ENCODE measurements at places on chromosomes 3 and 15. TPM values are rescaled to one million over a fixed set of nuclear protein-coding genes. Genes with fewer than 3 reads are reported as not detected.

CD200 gene
- total RNA-seq = 67.0 TPM

SAMMSON gene
- total RNA-seq = not detected

SLC22A13 gene
- 0.41 TPM for total RNA-seq

MORC1 gene
- total RNA-seq = not detected

VPS18 gene
- total RNA-seq = 26.9 TPM

NEK4 gene
- 52.3 TPM for total RNA-seq

SETD2 gene
- total RNA-seq = 52.7 TPM

CA12 gene
- 1.1 TPM for total RNA-seq

IL20RB gene
- 2.0 TPM for total RNA-seq

TAGLN3 gene
- 70.2 TPM for total RNA-seq

GRCh38 chr3:100496711-100497261 is 4.4 kb downstream of the TMEM45A start:
- no peaks in the 10 kb centered on the region for H3K27me3 ChIP-seq
- DNase-seq = no peak
- no peak overlapping the region for H3K27ac ChIP-seq
- no peak overlapping the region for H3K4me3 ChIP-seq
- H3K36me3 ChIP-seq = no peaks in the 10 kb centered on the region
- peaks cover 11% of the 10 kb centered on the region for H3K4me1 ChIP-seq

GRCh38 chr15:101362359-101362758 is 67.3 kb upstream of the SNRPA1 start:
- H3K4me3 ChIP-seq = no peak overlapping the region
- H3K27ac ChIP-seq = no peak overlapping the region
- peaks cover 9% of the 10 kb centered on the region for H3K36me3 ChIP-seq
- H3K27me3 ChIP-seq = no peaks in the 10 kb centered on the region
- H3K4me1 ChIP-seq = peaks cover 8% of the 10 kb centered on the region
- no peak for DNase-seq

GRCh38 chr15:91022832-91023129 is 387 bp upstream of the VPS33B start:
- DNase-seq = no peak
- peaks cover 35% of the 10 kb centered on the region for H3K4me1 ChIP-seq
- no peaks in the 10 kb centered on the region for H3K36me3 ChIP-seq
- peak overlapping the region; percentile 95 for H3K4me3 ChIP-seq
- no peak overlapping the region for H3K27ac ChIP-seq

DNA sequence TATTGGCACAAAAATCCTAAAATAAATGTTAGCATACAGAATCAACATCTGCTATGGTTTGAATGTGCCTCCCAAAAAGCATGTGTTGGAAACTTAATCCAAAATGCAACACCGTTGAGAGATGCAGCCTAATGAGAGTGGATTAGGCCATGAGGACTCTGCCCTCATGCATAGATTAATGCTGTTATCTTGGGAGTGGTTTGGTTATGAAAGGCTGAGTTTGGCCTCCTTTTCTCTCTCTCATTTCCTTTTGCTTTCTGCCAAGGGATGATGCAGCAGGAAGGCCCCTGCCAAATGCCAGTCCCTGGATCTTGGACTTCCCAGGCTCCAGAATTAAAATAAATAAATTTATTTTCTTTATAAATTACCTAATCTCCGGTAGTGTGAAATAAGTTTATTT is 49.4 kb downstream of the SYNM start:
- no peak overlapping the region for H3K27ac ChIP-seq
- H3K4me1 ChIP-seq = peaks cover 4% of the 10 kb centered on the region
- peaks cover 19% of the 10 kb centered on the region for H3K36me3 ChIP-seq

DNA sequence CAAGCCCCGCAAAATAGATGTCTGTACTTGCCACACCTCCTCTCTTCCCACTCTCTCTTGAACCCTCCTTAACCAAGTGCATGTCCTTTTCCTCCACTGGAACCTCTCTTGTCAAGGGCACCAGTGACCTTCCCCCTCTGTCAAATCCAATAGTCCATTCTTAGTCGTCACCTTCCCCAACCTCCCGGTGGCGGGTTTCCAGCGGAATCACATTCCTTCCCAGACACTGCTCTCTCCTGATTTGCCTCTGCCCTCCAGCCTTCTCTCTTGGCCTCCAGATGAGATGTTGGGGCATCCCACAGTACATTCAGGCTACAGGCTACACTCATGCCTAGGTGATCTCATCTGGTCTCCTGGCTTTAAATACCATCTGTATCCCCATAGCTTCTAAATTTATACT is 31.1 kb downstream of the SCN5A start:
- peaks cover 17% of the 10 kb centered on the region for H3K27me3 ChIP-seq
- H3K36me3 ChIP-seq = no peaks in the 10 kb centered on the region
- no peak overlapping the region for H3K4me3 ChIP-seq
- no peak for DNase-seq
- no peak overlapping the region for H3K27ac ChIP-seq

GRCh38 chr3:15113471-15113870 is 14.5 kb upstream of the RBSN start:
- H3K27me3 ChIP-seq = peaks cover 18% of the 10 kb centered on the region
- no peak for DNase-seq

- H3K4me3 ChIP-seq = peak overlapping the region; percentile 10
- H3K27ac ChIP-seq = peak overlapping the region; percentile 92
- H3K27me3 ChIP-seq = no peaks in the 10 kb centered on the region
- H3K36me3 ChIP-seq = no peaks in the 10 kb centered on the region
- peaks cover 42% of the 10 kb centered on the region for H3K4me1 ChIP-seq
Measured at GRCh38 chr3:23991683-23992628, 46.9 kb downstream of the NR1D2 start.

GRCh38 chr15:74406992-74407705 is 26.6 kb downstream of the SEMA7A start:
- peak overlapping the region; percentile 83 for H3K27ac ChIP-seq
- no peaks in the 10 kb centered on the region for H3K36me3 ChIP-seq
- no peaks in the 10 kb centered on the region for H3K27me3 ChIP-seq
- peak; percentile 30 for DNase-seq

GRCh38 chr15:39438799-39439592 is 141.9 kb upstream of the THBS1 start:
- no peaks in the 10 kb centered on the region for H3K36me3 ChIP-seq
- DNase-seq = no peak
- H3K4me1 ChIP-seq = peaks cover 7% of the 10 kb centered on the region
- H3K4me3 ChIP-seq = no peak overlapping the region
- no peak overlapping the region for H3K27ac ChIP-seq
- no peaks in the 10 kb centered on the region for H3K27me3 ChIP-seq

- peaks cover 2% of the 10 kb centered on the region for H3K36me3 ChIP-seq
- H3K4me3 ChIP-seq = peak overlapping the region; percentile 82
- peak overlapping the region; percentile 5 for H3K27ac ChIP-seq
- DNase-seq = peak; percentile 97
- peaks cover 71% of the 10 kb centered on the region for H3K4me1 ChIP-seq
Measured at GRCh38 chr15:40104865-40105516, 3.7 kb downstream of the BMF start.

DNA sequence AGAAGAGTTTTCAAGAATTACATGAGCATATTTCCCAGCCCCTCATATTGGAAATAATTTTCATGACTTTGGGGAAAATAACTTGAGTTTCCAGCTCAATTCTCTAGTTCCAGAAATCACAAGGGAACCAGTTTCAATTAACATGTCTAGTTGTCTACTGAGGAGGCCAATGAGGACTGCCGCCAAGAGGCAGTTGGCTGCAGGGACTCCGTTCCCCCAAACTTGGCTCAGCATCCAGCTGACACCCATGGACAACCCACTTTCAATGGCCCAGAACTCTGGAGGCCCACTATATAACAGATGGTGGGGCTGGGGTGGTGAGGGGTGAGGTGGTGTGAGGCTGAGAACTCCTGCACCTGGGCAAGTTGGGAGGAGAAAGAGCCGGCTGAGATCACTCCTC is 86.5 kb upstream of the TNFAIP8L3 start:
- no peaks in the 10 kb centered on the region for H3K27me3 ChIP-seq
- H3K4me1 ChIP-seq = peaks cover 13% of the 10 kb centered on the region
- no peak overlapping the region for H3K27ac ChIP-seq

DNA sequence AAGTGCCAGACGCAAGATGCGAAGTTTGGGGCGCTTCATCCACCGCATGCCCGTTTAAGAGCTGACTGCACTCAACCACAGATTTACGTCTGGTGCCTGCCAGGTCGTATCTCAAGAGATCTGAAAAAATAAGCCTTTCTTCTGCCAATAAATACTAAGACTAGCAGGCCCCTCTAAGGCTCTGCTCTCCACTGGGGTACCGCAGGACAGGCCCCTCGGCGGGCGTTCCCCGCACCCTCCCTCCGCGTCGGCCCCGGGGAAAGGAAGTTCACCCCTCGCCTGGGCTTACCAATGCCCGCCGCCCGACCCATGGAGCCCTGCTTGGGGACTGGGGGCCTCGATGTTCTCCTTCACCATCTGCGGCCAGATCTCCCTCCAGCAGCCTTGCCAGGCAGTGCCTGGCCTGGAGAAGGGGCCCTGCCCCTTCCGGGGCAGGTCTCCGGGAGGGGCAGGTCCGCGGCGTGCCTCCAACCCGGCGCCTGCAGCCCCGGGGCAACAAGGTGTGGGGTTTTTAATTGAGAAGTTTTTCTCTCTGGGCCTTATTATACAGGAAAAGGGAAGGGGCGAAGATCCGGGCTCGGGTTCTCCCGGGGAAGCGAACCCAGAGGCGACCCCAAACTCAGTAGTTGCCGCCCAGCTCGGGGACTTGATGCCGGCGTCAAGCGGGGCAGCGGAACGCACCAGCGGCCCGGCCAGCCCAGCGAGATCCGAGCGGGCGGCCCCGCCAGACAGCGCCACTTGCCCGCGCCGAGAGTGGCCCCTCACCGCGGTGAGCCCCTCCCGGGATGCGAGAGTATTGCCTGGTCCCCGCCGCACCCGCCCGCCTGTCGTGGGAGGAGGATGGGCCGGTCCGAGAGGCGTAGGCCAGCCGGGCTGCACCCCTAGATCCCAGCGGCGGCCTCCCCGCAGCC is 735 bp downstream of the GOLGA8B start:
- H3K4me1 ChIP-seq = peaks cover 7% of the 10 kb centered on the region
- H3K36me3 ChIP-seq = no peaks in the 10 kb centered on the region

DNA sequence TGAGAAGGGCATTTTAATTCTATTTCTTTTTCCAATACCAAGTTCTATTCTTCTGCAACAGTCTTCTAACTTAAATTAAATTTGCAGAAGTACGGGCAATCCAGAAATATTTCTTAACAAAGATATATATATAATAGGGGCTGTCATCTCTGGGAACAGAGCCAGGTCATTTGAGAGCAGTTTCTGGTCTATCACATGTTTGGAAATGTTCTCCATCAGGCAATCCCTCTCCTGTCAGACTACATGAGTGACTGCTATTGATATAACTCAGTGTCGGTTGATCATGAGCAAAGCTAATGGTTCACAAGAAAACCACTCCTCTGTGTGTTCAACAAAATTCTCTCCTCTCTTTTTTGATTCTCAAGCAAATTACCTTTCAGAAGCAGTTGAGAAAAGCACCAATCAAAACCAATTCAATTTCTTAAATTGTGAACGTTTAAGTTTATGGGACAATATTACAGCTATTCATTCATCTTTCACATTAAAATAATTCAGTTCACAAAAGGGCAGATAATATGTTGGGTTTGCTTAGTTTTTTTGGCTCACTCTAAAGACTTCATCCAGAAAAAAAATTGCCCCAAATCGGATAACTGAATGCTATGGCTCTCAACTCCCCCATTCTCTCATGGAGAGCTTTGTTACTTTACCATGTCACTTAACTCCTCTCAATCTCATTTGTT is 152.9 kb upstream of the TGFBR2 start:
- no peaks in the 10 kb centered on the region for H3K27me3 ChIP-seq
- H3K36me3 ChIP-seq = peaks cover 10% of the 10 kb centered on the region

GRCh38 chr3:98644168-98644567 is 50.8 kb upstream of the CPOX start:
- H3K27me3 ChIP-seq = no peaks in the 10 kb centered on the region
- no peaks in the 10 kb centered on the region for H3K36me3 ChIP-seq
- no peak overlapping the region for H3K4me3 ChIP-seq
- no peak for DNase-seq

- no peaks in the 10 kb centered on the region for H3K36me3 ChIP-seq
- no peak overlapping the region for H3K4me3 ChIP-seq
- H3K27ac ChIP-seq = no peak overlapping the region
- no peak for DNase-seq
- no peaks in the 10 kb centered on the region for H3K27me3 ChIP-seq
Measured at GRCh38 chr3:87898971-87899370, 159.8 kb downstream of the CGGBP1 start.

- H3K36me3 ChIP-seq = peaks cover 23% of the 10 kb centered on the region
- H3K27ac ChIP-seq = no peak overlapping the region
- H3K4me1 ChIP-seq = no peaks in the 10 kb centered on the region
- no peak overlapping the region for H3K4me3 ChIP-seq
- H3K27me3 ChIP-seq = no peaks in the 10 kb centered on the region
- no peak for DNase-seq
Measured at GRCh38 chr3:161028555-161029153, 76.5 kb downstream of the B3GALNT1 start.

DNA sequence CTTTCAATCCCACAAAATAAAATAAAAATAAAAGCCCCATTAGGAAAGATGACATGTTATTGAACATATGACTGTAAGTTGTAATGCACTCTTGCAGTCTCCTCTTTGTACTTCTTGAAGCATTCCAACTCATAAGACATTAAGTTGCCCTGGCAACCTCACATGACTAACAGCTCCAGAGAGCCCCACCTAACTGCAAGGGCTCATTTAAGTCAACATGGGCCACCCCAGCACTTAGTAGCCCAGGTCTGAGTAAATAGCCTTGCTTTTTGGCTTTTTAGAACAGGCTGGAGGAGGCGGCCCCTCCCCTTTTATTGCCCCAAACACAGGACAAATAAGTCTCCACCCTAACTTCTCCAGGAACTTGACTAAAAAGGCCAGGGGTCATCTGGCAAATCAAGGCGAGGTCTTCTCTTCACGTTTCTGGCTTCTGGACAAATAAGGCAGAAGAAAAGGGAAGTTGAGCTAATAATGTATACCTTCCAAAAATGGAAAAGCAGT is 135.1 kb downstream of the TMCO5A start:
- DNase-seq = no peak
- H3K4me3 ChIP-seq = peak overlapping the region; percentile 70
- H3K36me3 ChIP-seq = no peaks in the 10 kb centered on the region
- H3K27me3 ChIP-seq = no peaks in the 10 kb centered on the region
- H3K27ac ChIP-seq = peak overlapping the region; percentile 45
- peaks cover 82% of the 10 kb centered on the region for H3K4me1 ChIP-seq

- no peaks in the 10 kb centered on the region for H3K27me3 ChIP-seq
- peaks cover 3% of the 10 kb centered on the region for H3K36me3 ChIP-seq
- peaks cover 45% of the 10 kb centered on the region for H3K4me1 ChIP-seq
- H3K27ac ChIP-seq = no peak overlapping the region
- no peak for DNase-seq
Measured at GRCh38 chr3:78907367-78907766, 860.4 kb downstream of the ROBO1 start.

GRCh38 chr3:58473275-58473674 is 18.6 kb upstream of the KCTD6 start:
- no peak overlapping the region for H3K27ac ChIP-seq
- no peak for DNase-seq
- H3K36me3 ChIP-seq = no peaks in the 10 kb centered on the region
- H3K4me1 ChIP-seq = peaks cover 17% of the 10 kb centered on the region

DNA sequence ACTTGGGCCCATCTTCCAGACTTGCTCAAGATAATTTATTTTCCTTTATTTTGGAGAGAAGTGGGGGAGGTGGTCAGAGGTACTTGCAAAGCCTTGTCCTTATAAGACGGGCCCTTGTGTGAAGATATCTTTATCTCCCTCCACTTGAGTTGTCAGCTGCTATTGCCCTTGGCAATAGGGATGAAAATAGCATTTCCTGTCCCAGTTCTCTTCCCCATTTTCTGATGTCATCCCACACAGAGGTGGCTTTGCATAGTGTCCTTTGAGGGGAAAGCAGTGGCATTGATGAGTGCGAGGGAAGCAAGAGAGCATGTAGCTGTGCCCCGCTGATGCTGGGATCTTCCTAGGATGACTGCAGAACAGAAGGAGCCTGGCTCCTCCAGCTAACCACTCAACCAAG is 41.9 kb upstream of the TUBGCP5 start:
- no peak overlapping the region for H3K4me3 ChIP-seq
- no peak overlapping the region for H3K27ac ChIP-seq
- no peak for DNase-seq
- peaks cover 3% of the 10 kb centered on the region for H3K36me3 ChIP-seq
- H3K27me3 ChIP-seq = no peaks in the 10 kb centered on the region
